Mononuclear cell (primary cell): ENCODE measurements at places on chromosomes 1 and 21. TPM values are rescaled to one million over a fixed set of nuclear protein-coding genes. Genes with fewer than 3 reads are reported as not detected.

S100PBP gene
- 18.5 TPM for total RNA-seq

SLC5A9 gene
- 0.10 TPM for total RNA-seq

ADAM30 gene
- not detected for total RNA-seq

RORC gene
- 1.7 TPM for total RNA-seq

ETV3 gene
- total RNA-seq: 101 TPM

AIDA gene
- total RNA-seq: 22.6 TPM

IGSF21 gene
- not detected for total RNA-seq

ADAMTS5 gene
- under 0.01 TPM for total RNA-seq

CLIC4 gene
- total RNA-seq: 42.8 TPM

BMP8A gene
- 0.10 TPM for total RNA-seq

AMPD1 gene
- not detected for total RNA-seq

GGPS1 gene
- total RNA-seq: 23.3 TPM

F13B gene
- not detected for total RNA-seq

RGS16 gene
- total RNA-seq: 4.3 TPM

FRRS1 gene
- 2.1 TPM for total RNA-seq

NTNG1 gene
- total RNA-seq: 1.6 TPM

CREG1 gene
- 139 TPM for total RNA-seq

UMODL1 gene
- total RNA-seq: under 0.01 TPM

SRGAP2B gene
- 14.7 TPM for total RNA-seq

AKR7A3 gene
- 0.73 TPM for total RNA-seq

MAP3K6 gene
- total RNA-seq: 2.0 TPM

RPTN gene
- not detected for total RNA-seq

PBX1 gene
- total RNA-seq: 4.2 TPM

APOBEC4 gene
- total RNA-seq: 0.10 TPM

PIK3R3 gene
- 0.42 TPM for total RNA-seq

RNU5D-1 gene
- total RNA-seq: not detected
